ENCODE measurements at places on chromosomes 13 and 19.

- DNase-seq, result no peak
These were observed 2.5 kb upstream of the TMEM190 start for GRCh38 chr19:55373993-55374757.

- DNase-seq, result peak; percentile 72
These were observed 79.8 kb upstream of the FLT1 start for GRCh38 chr13:28574617-28575142.

DNA sequence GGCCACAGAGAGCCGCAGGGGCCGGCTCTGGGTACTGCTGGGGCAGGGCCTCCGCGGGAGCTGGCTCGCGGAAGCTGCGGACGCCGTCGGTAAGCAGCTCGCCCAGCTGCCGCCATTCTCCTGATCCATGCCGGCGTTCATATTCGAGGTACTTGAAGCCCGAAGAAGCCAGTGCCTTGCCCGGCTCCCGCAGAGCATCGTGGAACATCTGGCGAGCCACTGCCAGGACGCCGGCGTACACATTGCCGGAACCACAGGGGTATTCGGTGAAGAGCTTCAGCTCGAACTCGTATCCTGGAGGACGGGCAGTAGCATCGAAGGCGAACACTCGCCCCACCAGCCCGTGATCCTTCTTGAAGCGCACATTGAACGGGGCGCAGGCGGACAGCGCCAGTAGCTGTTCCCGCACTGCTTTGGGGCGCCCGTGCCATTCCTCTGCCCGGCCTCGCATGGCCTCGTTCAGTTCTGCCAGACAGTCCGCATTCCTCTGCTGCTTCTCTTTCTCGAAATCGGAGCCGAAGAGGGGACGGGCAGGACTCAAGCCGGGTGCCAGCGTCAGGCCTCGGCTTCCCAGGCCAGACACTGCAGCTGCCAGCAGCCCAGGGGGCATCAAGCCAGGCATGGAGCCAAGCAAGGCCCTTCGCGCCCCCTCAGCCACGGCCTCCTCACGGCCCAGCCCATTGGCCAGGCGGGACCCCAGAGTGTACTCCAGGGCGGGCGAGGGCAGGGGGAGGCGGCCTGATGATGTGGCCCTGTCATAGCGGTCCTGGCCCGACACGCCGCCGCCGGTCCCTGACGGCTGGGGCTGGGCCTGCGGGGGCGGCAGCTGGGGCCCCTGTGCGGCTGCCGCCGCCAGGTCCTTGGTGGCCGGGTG, 1.0 kb downstream of the IRF2BP1 start:
- DNase-seq, result peak; percentile 75

DNA sequence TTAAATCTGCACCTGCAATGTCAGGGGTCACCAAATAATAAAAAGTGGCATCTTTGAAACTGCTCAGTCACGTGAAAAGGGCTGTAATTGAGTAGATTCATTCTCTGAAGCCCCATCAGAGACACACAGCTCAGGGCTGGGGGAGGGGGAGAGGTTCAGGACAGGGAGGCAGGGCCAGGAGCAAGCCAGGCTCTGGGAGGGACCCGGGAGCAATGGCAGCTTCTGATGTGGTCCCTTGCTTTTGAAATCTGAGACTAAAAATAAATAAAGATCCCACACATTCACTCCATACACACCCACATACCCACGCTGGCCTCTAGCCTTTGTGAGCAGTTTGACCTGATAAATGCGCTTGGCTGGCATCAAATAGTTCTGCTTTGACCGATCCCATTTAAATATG, 32.8 kb downstream of the GSX1 start:
- no peak for DNase-seq

DNA sequence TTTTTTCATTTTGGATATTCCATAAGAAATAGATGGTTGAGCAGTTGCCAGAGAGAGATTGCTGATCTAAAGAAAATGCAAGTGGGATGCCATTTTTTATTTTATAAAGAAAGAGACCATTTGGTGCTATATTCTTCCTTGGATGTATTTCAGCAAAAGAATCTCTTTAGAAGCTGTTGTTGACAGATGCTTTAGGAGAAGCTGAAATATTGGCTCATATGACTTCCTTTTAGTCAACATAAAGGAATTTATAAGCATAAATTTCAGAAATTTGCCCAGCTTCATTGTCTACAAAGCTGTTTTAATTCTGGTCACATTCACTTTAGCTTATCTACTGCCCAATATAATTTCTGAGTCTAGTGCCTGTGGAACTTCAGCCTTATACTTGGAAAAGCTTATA, 36.9 kb downstream of the POLR1D start:
- no peak for DNase-seq

DNA sequence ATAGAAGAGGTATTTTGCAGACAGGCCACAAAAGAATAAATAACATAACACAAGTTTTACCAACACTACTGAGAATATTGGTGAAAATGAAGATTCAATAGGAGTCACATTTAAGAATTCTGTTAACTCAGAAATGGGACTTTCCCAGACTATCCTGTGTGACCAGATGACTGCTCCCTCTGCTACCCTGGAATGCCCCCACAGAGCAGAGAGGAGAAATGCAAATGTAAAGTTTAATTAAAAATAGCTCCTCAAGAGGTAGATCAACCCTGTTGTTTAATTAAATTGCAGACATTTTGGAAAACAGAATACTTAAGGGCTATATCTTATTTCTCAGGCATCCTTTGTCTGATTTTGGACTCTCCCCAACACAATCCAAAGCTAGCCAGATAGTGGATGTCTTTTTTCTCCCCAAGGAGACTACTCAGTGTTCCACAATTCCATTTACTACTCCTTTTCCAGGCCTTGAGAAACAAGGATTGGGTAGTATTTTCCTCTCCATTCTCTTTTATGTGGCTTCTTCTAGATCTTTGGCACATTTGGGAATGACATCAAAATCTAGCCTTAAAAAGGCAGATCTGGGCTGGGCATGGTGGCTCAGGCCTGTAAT, 104.7 kb upstream of the TSC22D1 start:
- DNase-seq, result no peak

DNA sequence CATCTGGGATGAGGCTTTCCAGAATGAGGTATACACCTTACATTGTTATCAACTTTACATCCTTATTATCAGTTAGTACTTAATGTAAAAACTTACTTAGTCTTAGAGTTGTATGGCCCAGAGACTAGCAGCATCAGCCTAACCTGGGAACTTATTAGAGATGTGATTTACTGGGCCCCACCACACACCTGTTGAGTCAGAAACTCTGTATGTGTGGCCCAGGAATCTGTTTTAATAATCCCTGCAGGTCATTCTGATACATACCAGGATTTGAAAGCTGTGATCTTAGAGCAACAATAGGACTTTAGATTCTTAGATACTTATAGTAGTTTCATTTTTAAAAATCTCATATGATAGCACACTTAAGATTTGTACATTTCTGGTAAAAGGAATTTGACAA, 17.4 kb downstream of the FNDC3A start:
- no peak for DNase-seq

- no peak for DNase-seq
These were observed 65.4 kb downstream of the KCTD12 start for GRCh38 chr13:76820759-76821158.

GRCh38 chr13:22278336-22278929, 607.6 kb downstream of the FGF9 start:
- peak; percentile 62 for DNase-seq

DNA sequence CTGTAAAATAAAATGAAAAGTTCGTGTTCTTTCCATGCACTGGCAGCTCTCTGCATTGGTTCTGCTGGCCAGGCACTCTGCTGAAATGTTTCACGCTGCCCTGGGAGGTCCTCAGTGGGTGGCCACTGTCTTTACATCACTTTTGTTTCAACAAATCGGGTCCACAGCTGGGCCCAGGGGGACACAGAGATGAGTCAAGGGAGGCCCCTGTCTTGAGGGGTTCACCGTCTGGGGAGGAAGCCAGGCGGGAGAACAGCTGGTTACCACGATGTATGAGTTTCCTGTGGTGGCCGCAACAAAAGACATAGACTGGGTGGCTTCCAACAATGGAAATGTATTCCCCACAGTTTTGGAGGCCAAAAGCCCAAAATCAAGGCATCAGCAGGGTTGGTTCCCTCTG, 5.1 kb upstream of the KLF2 start:
- peak; percentile 63 for DNase-seq

- no peak for DNase-seq
These were observed 50.8 kb downstream of the TSSK6 start for GRCh38 chr19:19464339-19465098.

- no peak for DNase-seq
These were observed 352.4 kb downstream of the SPRY2 start for GRCh38 chr13:79988573-79988972.

GRCh38 chr13:44930963-44931623, 58.2 kb downstream of the NUFIP1 start:
- peak; percentile 25 for DNase-seq

- DNase-seq, result peak; percentile 63
These were observed 112.2 kb downstream of the IER2 start for GRCh38 chr19:13262450-13262849.

DNA sequence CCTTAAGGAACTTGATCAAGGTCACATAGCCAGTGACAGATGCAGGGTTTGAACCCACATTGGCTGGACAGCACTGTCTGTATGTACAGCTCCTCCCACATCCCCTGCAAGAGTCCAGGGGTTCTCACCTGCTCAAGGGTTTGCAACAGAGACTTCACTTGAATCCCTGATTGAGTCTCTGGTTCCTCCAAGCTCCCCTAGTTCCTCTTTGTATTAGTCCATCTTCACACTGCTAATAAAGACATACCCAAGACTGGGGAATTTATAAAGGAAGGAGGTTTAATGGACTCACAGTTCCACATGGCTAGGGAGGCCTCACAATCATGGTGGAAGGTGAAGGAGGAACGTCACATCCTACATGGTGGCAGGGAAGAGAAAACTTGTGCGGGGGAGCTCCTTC, 72.8 kb upstream of the CLDN10 start:
- DNase-seq, result no peak

DNA sequence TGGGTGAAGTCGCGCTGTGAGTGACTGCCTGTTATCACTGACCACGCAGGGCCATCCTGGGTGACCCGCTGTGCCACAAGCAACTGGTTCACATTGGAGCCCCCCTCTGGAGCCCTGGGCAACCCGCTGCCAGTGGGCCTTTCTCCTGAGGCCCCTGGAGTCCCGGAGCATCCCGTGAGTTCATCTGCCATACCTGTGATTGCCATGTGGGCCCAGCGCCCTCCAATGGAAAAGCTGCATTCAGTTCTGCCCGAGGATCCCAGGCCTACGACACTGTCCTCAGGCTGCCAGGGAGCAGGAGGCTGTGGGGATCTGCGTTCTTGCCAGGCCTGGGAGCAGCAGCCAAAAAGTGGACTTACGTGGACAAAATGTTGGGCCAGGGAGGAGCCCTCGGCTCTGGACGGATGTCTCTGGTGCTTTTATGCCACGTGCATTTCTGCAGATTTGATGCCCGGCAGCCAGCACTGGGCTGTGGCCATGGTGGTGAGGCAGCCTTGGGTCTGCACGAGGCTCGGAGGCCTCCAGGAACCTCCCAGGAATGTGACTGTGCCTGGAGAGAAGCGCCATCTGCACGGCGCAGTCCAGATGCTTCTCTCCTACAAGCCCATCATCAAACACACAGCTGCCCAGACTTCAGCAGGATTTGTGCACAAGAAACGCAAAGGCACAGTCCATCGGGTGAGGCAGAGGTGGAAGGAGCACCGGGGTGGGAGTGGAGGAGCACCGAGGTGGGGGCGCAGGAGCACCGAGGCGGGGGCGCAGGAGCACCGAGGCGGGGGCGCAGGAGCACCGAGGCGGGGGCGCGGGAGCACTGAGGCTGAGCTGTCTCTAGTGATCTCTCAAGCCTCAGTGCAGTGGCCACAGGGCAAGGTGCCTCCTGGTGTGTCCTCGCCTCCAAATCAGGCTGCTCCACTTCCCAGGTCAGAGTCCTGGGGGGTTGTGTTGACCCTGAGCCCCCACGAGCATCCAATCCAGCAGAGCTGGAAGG, 44.0 kb downstream of the C13orf46 start:
- no peak for DNase-seq

GRCh38 chr19:48401287-48401686, 7.8 kb downstream of the GRIN2D start:
- peak; percentile 72 for DNase-seq

DNA sequence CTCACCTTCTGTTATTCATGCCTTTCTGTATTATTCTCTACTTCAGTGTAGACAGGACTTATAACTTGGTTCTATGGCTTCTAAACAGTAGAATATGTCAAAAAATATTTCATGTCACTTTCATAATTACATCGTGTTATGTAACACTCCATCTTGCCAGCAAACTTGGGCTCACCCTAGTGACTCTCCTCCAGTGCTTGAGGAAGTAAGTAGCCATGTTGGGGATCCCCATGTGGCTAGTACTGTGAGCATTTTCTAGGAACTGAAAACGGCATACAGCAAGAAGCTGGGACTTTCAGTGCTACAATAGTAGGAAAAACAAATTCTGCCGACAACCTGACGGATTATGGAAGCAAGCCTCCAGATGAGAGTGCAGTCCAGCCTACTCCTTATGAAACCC, 495.6 kb downstream of the SLITRK6 start:
- DNase-seq, result peak; percentile 6

DNA sequence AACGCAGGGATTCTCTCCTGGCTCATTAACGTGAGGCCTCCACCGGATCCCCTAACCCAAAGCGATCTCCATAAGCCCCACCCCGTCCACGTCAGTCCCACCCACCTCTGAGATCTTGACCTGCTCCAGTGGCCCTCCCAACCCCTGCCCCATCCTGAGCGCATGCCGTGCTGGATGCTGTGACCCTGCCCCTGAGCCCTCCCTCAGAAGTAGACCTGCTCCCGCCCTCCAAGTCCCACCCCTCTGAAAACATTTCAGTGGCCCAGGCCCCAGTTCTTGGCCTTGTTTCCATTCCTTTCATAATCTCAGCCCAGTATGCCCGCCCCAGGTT, 19.9 kb downstream of the LMTK3 start:
- no peak for DNase-seq

- DNase-seq, result no peak
These were observed at the start of gene TBCB for GRCh38 chr19:36115453-36116343. TBCB (plus strand) TSS chr19:36115468; CDS start chr19:36115561, 93 bp downstream.

- DNase-seq, result no peak
These were observed 75.3 kb upstream of the SERP2 start for GRCh38 chr13:44298314-44298713.

GRCh38 chr19:45515807-45516401, 8.6 kb downstream of the VASP start:
- DNase-seq, result no peak

- DNase-seq, result no peak
These were observed 65.6 kb upstream of the CEACAM8 start for GRCh38 chr19:42660353-42660752.

- no peak for DNase-seq
These were observed 167.3 kb downstream of the USP12 start for GRCh38 chr13:27004326-27004725.

DNA sequence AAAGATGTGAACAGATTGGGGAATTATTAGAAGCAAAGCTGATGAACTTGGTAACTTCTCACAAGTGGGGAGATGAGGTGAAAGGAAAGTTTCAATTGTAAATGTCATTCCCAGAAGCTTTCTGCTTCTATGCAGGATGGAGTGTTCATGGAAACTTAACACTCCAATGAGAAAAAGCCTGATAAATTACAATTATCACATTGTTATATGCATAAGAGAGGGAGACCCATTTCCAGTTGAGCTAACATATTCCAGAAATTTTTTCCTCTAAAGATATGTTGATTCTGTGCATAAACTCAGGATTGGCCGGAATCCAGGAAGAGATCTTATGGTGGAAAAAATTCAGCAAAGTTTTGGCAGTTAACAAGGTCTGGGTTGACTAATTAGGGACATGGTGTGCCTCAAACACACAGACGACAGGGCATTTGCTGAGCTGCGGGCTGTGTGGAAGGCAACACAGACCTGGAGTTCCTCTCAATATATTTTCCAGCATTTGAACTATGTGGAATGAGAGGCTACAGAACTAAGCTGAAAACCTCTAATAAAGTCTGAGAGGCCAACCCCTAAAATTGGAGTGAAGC, 64.9 kb upstream of the FGF14 start:
- no peak for DNase-seq
